Fibroblast of skin of left biceps (primary cell): ENCODE measurements at places on chromosomes 16 and 17.

- DNase-seq = peak; percentile 63
Measured at GRCh38 chr16:86882586-86883280, 304.4 kb downstream of the FOXL1 start.

- DNase-seq = no peak
Measured at GRCh38 chr17:67503184-67503583, 126.1 kb downstream of the PITPNC1 start.

- DNase-seq = no peak
Measured at GRCh38 chr17:75504347-75505151, 10.8 kb downstream of the CASKIN2 start.

DNA sequence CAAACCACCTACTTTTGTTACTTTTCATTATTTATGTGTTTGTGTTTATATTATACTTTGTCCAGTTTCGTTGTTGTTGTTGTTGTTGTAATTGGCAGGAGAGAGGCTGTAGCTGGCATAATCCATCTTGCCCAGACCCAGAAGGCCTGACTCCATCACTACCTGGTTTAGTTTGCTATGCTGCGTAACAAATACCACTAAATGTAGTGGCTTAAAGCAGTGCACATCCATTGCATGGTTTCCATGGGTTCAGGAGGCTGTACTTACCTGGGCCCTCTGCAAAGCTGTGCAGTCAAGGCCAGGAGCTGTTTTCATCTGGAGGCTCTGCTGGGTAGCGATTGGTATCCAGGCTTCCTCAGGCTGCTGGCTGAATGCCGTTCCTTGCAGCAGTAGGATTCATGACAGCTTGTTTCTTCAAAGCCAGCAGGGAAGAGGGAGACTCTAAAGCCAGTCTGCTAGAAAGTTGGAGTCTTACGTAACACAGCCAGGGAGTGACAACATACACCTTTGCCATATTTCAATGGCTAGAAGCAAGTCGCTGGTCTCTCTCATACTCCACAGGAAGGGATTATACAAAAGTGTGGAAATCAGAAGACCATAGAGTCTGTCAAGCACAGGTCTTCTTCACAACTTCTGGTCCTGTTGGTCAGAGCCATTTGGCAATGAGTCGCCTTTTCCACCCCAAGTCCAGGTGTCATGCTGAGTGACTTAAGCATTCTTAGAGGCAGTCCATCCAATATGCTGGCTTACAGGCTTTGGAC, 41.1 kb downstream of the TNRC6C start:
- DNase-seq = no peak

DNA sequence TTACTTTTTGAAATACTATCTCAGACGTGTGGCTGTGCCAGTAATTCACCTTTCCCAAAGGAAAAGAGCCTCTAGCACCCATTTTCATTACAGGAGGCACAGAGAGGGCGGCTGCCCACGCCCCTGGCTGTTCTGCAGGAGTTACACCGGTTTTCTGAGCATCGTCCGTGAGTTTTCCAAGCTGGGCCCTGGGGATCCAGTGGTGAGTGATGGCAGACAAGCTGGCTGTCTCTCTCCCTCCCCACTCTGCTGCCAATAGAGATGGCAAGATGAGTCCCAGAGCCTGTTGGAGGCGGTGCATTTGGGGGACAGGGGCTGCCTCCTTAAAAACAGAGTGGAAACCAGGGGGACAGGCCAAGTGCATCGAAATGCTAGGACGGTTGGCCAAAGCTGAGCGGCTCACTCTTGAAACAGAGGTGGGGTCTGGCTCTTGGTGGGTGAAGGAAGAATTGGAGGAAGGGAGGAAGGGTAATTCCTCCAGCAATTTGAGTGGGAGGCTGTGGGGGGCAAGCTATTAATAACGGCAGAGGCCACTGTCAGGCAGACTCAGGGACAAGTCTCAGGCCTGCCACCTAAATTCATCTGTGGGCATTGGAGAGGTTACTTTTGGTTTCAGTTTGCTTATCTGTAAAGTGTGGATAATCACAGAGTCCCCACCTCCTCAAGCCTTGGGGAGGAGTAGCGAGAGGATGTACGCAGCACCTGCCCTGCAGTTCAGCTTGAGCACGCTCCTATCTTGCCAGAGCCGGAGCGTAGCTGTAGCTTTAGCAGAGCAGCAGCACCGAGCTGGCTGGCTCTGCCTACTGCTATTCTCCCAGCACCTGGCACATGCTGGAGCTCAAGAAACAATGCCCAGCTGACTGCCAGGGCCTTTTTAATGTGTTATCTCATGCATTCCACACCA, 7.5 kb upstream of the NOS2 start:
- no peak for DNase-seq

GRCh38 chr17:8277317-8277716, 11.2 kb upstream of the RANGRF start:
- DNase-seq = no peak

DNA sequence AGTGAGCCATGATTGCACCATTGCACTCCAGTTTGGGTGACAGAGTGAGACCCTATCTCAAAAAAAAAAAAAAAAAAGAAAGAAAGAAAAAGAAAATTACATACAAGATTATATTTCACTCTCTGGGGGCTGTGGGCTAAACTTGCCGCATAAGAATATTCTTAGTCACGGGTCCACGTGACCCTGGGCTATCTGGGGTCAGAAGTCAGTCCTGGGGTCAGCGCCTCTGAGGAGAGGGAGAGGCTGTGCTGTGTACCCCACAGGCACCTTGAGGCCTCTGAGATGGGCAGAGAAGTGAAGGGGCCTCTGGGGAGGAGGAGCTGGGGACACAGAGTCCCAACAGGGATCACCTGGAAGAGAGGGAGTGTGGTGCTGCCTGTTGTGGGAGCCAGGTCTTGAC, 5.8 kb upstream of the CD79B start:
- DNase-seq = no peak

DNA sequence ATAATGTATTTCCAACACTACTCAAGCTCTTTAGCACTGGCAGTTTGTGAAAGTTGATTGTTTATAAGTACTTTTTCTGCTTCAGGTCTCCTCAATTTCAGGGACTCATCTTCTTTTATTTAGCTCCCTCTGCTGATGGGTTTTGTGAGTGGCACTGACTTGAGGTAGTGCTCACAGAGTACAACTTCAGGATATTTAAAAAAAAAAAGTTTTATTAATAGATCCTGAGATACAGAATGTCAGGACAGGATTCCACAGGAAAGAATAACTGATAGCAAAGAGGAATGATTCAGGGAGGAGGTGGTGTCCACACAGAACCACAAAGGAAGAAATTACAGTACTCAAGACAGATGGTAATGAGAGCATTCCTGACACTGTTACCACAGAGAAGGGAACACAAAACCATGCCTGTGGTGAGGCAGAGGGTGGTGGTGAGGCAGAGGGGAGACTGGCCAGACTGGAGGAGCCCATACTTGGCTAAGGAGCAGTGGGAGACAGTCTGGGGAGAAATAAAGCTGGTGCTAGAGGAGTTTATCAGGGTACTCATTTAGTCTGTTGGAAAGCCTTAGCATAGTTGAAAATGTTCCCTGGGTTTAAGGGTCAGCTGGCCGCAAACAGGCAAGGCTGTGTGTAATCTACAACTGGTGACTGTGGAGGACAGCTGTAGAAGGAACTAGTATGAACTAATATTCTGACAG, 63.7 kb downstream of the SPAG9 start:
- DNase-seq = peak; percentile 73

GRCh38 chr17:34146440-34147043, 108.5 kb upstream of the CCL2 start:
- DNase-seq = no peak

DNA sequence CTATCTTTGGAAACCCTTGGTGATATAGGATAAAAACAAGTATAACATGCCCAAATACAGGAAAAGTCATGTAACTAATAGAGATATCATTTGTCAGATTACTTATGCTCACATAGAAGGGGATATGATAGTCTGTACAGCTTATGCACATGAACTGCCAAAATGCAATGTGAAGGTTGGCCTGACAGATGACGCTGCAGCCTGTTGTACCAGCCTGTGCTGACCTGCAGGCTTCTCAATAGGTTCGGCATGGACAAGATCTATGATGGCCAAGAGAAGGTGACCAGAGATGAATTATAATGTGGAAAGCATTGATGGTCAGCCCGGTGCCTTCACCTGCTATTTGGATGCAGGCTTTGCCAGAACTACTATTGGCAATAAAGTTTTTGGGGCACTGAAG, 12.7 kb downstream of the WFIKKN2 start:
- DNase-seq = no peak

DNA sequence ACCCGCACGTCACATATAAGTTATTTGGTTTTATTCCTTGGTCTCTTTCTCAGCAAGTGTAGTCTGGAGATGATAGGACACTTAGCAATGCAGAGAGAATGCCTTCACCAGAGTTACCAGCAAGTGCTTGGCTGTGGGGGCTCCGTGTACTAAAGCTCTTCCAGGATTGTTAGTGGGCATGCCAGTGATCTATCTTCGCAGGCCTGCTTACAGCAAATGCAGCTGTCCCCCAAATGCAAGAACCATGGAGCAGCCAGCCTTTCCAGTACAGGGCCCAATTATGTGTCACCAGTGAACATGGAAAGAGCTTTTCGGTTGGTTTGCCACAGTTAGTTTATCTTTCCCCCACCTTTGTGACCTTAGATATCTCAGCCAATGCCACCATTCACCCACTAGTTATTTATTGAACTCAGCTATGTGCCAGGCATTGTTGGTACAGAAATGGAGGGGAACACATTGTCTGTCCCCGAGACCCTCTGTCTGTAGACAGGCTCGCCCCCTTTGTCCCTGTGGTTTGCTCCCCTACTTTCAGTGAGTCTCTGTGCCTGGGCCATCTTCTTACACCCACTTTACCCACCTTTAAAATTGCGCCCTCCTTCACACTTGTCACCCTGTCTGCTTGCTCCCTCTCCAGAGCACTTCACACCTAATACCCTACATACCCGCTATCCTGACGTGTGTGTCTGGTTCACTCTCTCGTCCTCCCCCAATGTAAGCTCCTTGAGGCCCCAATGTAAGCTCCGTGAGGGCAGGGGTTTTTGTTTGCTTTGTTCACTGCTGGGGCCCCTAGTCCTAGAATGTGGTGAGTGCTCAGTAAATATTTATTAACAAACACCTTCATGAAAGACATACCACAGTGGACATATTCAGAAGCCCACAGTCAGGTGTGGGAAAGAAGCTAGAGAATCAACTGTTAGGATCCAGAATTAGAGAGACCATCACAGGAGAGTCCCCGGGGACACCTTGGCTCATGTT, 13.3 kb downstream of the USP10 start:
- no peak for DNase-seq

DNA sequence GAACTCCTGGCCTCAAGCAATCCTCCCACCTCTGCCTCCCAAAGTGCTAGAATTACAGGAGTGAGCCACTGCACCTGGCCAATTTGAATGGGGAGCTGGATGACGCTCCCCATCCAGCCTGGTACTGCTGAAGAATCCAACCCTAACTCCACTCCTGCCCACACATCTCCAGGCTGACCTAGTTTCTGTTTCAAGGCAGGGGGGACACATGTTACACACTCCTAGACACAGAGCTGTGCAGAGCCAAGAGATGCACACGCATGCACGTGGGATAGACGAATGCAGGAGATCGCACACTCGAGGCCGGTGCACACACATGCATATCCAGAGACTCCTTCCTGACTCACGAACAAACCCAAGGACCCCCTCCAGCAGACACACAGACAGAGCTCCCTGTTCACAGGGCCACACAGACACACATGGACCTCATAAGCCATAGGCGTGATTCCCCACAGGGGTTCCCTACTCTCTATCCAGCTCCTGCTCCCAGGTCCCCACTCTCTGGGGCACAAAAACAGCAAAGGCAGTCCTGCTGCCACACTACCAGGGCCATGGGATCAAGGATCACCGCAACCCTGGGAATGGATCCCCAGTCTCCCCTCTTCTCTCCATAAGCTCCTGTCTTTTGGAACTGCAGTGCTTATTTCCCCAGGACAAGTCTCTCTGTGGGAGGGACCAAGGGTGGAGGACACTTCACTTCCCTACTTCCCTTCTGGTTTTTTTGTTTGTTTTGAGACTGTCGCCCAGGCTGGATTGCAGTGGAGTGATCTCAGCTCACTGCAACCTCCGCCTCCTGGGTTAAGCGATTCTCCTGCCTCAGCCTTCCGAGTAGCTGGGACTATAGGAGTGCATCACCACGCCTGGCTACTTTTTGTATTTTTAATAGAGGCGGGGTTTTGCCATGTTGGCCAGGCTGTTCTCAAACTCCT, 14.4 kb downstream of the EPOP start:
- DNase-seq = no peak

DNA sequence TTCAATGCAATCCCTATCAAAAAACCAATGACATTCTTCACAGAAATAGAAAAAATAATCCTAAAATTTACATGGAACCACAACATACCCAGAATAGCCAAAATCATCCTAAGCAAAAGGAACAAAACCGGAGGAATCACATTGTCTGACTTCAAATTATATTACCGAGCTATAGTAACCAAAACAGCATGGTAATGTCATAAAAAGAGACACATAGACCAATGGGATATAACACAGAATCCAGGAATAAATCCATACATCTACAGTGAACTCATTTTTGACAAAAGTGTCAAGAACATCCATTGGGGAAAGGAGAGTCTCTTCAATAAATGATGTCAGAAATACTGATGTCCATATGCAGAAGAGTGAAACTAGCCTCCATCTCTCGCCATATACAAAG, 105.8 kb upstream of the CORO6 start:
- DNase-seq = no peak

GRCh38 chr17:55444471-55445441, 23.1 kb upstream of the MMD start:
- no peak for DNase-seq

GRCh38 chr17:10666906-10667305, 9.8 kb upstream of the MYH3 start:
- no peak for DNase-seq

DNA sequence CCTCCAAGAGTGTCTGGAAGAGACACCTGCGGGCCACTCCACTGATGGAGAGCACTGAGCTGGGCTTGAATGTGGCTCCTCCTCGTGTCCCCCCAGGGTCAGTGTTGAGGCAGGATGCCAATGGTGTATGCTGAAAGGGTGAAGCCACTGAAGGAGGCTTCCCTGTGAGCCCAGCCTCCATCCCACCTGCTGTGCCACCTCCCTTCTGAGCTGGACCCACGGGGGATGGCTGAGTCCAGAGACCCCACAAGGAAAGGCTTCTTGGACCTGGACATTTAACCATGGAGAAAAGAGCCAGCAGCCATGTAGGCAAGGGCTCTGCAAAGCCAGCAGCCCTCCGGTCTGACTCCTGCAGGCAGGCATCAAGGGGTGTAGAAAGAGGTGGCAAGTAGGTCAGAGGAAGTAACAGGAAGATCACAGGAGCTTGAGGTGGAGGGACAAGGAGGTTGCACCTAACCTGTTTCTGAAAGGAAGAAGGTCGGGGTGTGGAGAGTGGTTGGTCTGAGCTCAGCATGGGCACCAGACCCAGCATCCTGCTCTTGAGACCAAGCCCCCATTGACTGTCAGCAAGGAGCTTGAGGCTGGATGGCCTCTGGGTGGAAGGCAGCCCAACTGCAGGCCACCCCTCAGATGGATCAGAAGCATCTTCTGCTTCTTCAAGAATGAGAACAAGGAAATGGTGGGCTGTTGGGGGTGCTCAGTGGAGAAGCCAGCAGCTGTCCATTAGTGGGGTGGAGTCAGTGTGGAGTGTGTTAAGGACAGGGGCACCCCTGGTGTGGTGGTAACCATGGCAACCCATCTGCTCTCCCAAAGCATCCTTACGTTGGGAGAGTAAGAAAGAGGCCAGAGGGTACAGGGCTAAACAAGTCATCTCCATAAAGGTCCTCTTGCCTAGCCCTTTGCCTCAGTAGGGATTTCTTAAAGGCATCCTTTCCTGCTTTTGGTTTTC, 80.7 kb downstream of the PLD6 start:
- no peak for DNase-seq

- DNase-seq = no peak
Measured at GRCh38 chr16:12613131-12613991, 190.3 kb downstream of the CPPED1 start.
